GM13977 (cell line): ENCODE measurements at places on chromosomes 5 and 9.

- DNase-seq = no peak
Observed at GRCh38 chr9:129778469-129778868, 24.5 kb upstream of the TOR1B start.

- no peak for DNase-seq
Observed at GRCh38 chr9:131475956-131476776, 26.6 kb upstream of the POMT1 start.

DNA sequence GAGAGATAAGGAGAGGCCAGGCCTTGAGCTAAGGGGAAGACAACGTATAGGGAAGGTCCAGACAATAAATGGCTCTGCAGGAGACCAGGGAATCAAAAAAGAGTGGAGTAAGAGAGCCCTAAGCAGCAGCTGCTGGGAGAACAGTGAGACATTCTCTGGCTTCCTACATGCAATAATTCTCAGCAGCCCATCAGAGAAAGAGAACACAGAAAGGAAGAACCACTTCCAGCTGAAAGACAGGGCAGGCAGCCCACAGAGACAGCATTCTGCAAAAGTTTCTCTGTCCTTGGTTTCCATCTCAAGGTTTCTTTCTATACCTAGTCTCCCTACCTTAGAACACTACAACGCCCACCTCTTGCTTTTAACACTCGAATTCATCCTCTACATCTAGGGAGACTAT is 189.9 kb downstream of the DEPDC1B start:
- DNase-seq = no peak

DNA sequence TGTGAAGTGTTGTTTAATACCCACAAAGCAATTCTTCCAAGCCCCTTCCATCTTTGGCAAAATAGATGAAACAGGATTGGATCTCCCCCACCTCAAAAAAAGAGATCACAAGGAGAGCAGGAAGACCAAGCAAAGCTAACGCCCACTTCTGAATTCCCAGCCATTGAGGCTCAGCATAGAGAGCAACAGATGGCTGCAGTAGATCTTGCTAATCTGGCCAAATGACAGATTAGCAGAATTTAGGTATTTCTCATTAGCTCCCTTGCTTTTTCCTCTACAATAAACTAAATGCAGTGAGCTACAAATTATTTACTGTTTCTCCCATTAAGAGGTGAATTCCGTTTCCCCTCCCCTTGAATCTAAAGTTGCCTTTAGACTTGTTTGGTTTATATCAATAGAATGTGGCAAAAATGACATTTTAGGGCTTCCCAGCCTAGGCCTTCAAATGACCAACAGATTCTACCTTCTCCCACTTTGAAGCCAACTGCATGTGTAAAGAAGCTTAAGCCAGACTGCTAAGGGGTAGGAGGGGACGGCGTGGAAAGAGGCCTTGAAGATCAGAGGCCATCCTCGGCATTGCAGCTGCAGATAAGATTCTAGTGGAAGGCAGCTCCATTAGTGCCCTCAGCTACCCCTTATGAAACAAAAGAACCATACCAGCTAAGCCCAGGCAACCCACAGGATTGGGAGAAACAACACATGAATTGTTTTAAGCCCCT is 56.8 kb upstream of the CPEB4 start:
- no peak for DNase-seq

- peak; percentile 67 for DNase-seq
Observed at GRCh38 chr9:1042466-1042865, 7.7 kb upstream of the DMRT2 start.

GRCh38 chr5:154761046-154761736 is 6.0 kb downstream of the LARP1 start:
- DNase-seq = no peak

DNA sequence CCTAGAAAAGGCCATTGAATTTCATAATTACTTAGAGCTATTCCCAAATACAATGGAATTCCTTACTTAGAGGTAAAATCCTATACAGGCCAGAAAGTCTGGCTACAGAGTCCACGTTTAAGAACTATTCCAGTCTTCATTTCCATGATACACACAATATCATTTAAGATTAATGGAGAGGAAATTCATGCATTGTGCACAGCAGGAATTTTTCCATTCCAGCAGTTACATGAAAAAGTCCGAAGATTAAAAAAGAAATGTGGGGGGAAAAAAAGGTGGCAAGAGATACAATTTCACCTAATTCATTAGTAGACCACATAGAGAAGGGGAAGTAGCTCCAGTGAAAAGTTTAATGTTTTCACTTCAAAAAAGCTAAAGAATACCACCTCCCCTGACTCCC is 63.1 kb downstream of the CHD1 start:
- no peak for DNase-seq

- DNase-seq = no peak
Observed at GRCh38 chr9:101388507-101388993, 3.7 kb upstream of the BAAT start.

DNA sequence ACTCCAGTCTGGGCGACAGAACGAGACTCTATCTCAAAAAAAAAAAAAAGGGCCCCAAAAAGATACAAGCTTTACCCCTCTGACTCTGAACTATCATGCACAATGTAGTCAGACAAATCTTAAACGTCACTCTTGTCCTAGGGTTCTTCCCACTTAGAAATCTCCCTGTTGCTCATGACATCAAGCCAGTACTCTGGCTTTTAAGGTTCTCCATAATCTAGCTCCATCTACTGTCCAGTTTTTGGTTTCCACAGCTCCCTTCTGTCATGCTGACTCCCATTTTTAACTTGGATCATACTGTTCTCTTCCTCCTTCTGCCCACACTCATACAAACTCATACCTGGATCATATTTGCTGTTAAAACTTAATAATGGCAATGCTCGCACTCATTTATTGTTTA is 156.7 kb upstream of the TLX3 start:
- DNase-seq = no peak

DNA sequence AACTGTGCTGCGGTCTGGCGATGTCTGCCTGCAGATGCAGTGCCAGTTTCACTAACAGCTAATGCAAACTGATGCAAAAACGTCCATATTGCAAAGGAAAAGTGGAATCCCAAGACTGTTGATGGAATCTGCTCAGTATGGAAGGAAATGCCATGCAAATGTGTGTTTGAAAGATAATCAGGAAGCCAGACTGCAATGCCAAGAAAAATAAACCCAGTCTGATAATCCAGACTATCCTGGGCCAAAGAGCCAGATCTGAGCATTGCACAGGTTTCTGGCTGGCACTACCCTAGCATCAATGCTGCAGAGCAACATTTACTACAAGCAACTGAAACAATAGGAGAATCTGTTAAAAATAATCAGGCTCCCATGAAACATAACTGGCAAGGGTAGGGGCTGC is 130.3 kb downstream of the FSTL4 start:
- no peak for DNase-seq

DNA sequence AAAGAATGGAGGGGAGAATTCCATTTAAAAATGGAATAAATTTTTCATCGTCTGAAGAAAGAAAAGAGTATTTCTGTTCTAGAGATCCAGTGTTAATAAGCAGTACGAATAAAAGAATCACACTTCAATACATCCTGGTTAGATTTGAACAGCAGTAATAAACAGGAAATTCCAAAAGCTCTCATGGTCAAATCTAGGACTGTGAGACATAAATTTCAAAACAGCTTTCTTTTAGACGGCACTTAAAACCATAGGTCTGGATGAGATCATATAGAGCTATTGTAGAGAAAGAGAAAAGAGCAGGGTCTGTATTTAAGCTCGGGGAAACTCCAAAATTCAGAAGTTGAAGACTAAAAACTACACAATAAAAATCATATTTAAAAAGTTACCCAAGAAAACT is 1006.9 kb upstream of the CTNND2 start:
- DNase-seq = no peak

DNA sequence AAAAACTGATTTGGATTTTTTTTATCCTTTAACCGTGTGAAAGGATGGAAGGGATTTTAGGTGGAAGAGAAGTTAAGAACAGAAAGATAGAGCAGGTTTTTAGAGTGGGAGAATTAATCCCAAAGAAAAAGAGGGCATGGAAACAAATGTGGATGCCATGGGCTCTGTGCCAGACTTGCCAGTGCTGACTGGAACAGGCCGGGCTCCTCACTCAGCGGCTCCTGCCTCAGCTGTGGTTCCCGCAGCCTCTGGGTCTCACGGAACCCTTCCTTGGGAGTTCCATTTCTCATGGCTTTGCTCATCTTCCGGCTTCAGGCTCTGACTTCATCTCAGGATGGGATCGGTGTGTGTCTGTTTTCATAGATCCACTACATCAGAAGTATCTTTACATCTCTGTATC is 30.4 kb upstream of the SLC2A8 start:
- DNase-seq = no peak

- DNase-seq = no peak
Observed at GRCh38 chr9:93598647-93599241, 22.4 kb downstream of the PHF2 start.

DNA sequence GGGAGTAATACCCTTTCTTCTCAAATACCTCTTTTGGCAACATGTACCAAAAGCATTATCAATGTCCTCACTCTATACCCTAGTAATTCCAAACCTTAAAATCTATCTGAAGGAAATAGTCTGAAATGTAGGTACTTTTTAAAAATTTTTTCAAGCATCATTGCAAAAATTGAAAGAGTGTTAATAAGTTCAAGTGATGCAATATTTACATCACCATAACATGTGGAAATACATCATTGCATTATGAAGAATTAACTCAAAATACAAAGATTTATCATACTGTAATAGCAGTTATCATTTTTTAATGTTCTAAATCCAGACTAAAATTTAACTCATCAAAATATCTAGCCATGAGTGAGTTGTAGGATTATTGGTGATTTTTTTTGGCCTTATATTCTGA is 123.1 kb downstream of the DENND1A start:
- no peak for DNase-seq

GRCh38 chr5:178423901-178424809 is 166.0 kb downstream of the COL23A1 start:
- no peak for DNase-seq

GRCh38 chr5:177593511-177593910 is 1.5 kb downstream of the TMED9 start:
- no peak for DNase-seq

DNA sequence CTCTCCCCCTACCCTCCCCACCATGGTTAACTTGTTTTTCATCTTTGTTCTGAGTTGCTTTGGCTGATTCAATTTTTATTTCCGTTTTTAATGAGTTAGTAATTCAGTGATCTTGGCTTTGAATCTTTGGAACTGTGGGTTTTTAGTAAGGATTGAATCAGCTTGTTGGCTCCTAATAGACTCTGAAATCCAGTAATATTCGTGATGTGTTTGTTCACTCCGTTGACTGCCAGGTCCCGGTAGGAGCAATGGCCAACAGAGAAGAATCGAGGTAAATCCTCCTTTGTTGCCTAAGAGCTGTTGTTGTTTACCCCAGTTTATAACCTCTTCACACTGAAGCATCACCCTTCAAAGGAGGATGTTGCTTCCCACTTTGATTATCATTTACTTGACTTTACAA is 92.7 kb downstream of the PCSK1 start:
- no peak for DNase-seq

DNA sequence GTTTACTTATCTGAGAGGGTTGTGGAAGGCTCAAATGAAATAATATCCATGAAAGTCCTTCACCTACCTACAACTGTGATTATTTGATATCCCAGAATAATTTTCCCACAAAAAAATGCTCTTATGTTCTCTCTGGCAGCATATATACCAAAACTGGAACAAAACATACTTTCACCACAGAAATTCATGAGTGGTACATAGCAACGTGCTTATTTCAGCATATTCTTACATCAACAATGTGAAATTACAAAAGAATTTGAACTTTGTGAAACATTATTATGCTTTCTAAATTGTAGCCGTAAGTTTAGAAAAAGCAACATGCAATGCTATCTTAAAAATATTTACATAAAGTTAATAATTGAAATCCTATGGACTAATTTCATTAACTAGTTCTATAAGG is 137.1 kb downstream of the GABRB2 start:
- no peak for DNase-seq

DNA sequence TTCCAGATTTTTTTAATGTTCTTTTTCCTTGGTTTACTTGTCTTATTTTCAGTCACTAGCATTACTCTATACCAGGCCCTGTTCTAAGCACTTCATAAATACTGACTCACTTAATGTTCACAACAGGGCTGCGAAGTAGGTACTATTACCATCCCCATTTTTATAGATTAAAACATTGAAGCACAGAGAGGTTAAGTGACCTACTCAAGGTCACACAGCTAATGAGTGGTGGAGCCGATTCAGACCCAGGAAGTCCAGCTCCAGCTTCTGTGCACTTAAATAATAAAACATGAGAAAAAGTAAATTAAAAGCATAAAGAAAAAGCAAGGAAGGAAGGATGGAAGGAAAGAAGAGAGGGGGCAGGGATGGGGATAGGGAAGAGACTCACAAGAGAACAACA is 45.3 kb upstream of the DNAH5 start:
- no peak for DNase-seq

- DNase-seq = no peak
Observed at GRCh38 chr9:70474413-70474812, 60.0 kb upstream of the KLF9 start.

GRCh38 chr5:113050721-113051382 is 74.3 kb downstream of the DCP2 start:
- no peak for DNase-seq

DNA sequence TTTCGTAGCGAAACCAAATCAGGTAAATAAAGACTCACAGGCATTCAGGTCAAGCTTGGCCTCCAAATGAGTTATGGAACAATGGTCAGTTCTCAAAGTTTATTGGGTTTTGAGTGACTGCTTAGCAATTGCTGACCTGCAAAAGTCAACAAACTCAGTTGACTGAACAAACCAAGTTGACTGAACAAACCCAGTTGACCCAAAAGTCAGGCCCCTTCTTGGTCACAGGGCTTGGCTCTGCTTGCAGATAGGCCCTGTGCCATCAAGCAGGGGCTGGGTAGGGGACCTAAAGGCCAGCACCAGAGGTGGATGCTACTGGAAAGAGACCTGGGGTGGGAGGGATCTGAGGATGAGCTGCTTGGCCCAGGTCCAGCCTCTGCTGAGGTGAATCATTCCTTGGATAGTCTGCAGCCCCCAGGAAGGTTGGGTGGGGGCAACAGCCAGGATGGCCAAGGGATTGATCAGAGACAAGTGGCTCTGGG is 64.6 kb downstream of the GADD45G start:
- no peak for DNase-seq

DNA sequence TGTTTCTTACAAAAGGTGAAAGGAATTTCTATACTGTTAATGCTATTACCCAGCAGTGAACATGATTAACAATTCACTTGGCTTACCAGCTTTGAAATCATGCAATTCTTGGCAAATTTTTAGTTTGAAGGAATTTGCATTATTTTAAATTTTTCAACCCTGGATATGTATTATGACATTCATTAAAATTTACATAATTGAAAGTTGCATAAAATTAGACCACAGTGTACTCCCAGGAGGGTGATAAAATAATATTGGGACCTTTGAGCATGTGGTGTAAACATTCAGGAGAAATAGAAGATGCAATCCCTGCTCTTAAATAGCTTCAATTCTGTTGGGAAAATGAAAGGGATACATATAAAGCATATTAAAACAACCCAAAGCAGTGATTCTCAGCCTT is 412.2 kb upstream of the SGCD start:
- DNase-seq = no peak
